ENCODE measurements at places on chromosomes 1 and 21. TPM values are rescaled to one million over a fixed set of nuclear protein-coding genes. Genes with fewer than 3 reads are reported as not detected.

Gene CRYBG2
- total RNA-seq, result 1.4 TPM

Gene GCSAML
- total RNA-seq, result 0.23 TPM

Gene MRPS15
- 78.8 TPM for total RNA-seq

Gene CHIT1
- not detected for total RNA-seq

Gene SLC6A17
- 46.1 TPM for total RNA-seq

Gene AMY1B
- not detected for total RNA-seq

Gene PKLR
- not detected for total RNA-seq

Gene TTC24
- not detected for total RNA-seq

Gene RHD
- total RNA-seq, result 0.38 TPM

Gene SLC26A9
- not detected for total RNA-seq

Gene OR6K3
- not detected for total RNA-seq

Gene CENPS
- total RNA-seq, result 9.8 TPM

Gene RAP1GAP
- 0.56 TPM for total RNA-seq

Gene TNFRSF18
- not detected for total RNA-seq

Gene ZNF593OS
- not detected for total RNA-seq

Gene PADI4
- total RNA-seq, result not detected

Gene ARHGEF16
- total RNA-seq, result 1.7 TPM

Gene CD5L
- total RNA-seq, result not detected

Gene EPS8L3
- not detected for total RNA-seq

Gene TMEM269
- 0.38 TPM for total RNA-seq

Gene SLC16A4
- 7.2 TPM for total RNA-seq

Gene CIART
- total RNA-seq, result 9.1 TPM

Gene KCNN3
- total RNA-seq, result 17.3 TPM

Gene AZIN2
- total RNA-seq, result 1.4 TPM

Gene SYTL1
- 1.3 TPM for total RNA-seq

Gene DMRTA2
- total RNA-seq, result not detected

Gene SPRR5
- total RNA-seq, result not detected

Gene MYOC
- total RNA-seq, result not detected

Gene HEYL
- total RNA-seq, result 1.3 TPM

Gene IER5
- 18.0 TPM for total RNA-seq

Gene PTGFR
- 0.41 TPM for total RNA-seq

Gene NBPF19
- 5.3 TPM for total RNA-seq

Gene TMEM125
- total RNA-seq, result 2.7 TPM

Gene GNAT2
- 0.26 TPM for total RNA-seq

Gene LZIC
- total RNA-seq, result 31.2 TPM

Gene PTPN7
- total RNA-seq, result 1.3 TPM

Gene FLG2
- not detected for total RNA-seq

Gene PCBP3
- 2.5 TPM for total RNA-seq

Gene ZYG11A
- 0.18 TPM for total RNA-seq

Gene CYP4B1
- total RNA-seq, result not detected

Gene ACTL8
- total RNA-seq, result 0.26 TPM

Gene TBX15
- 38.0 TPM for total RNA-seq

Gene LRRC3
- 9.1 TPM for total RNA-seq

Gene OPRD1
- 9.7 TPM for total RNA-seq

Gene HLX
- total RNA-seq, result 1.4 TPM

Gene CCDC30
- total RNA-seq, result 3.4 TPM

Gene NLRP3
- total RNA-seq, result 0.44 TPM

Gene ADCY10
- 0.31 TPM for total RNA-seq

Gene HSD3B2
- not detected for total RNA-seq

Gene TAS1R1
- total RNA-seq, result not detected

Gene IQCC
- total RNA-seq, result 1.9 TPM

Gene PPFIA4
- total RNA-seq, result 4.0 TPM

Gene CD1B
- not detected for total RNA-seq

Data from endothelial cell (in vitro differentiated cells).